ENCODE measurements at places on chromosomes 3 and 15.

DNA sequence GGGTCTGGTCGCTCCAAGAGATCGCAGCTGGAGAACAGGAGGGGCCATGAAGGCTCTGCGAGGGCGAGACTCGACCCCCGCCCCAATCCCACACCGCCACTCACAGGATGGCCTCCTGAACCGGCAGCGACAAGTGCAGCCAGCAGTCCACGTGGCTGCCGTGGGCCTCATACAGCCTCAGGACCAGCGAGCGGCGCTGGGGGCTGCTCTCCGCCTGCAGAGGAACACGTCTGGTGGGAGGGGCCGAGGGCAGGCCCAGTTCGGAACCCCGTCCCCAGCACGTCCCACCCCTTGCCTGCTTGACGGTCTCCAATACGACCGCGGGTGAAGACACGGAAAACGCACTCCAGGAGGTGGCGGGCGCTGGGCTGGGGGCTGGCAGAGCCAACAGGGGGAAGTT, 9.2 kb downstream of the NEIL1 start:
- DNase-seq, result no peak

DNA sequence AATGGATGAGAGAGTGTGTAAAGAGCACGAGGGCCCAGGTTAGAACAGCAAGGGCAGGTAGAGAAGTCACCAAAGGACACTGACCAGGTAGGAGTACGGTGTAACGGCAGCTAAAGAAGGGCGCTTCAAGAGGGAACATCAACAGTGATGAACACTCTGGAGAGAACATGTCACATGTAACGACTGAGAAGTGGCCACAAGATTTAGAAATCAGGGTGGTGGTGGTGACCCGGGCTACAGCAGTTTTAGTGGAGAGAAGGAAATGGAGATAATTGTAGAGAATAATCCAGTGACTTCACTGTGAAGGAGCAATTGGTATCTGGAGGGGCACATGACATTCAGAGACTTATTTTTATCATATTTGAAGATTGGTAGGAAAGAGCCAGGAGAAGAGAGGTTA, 1.2 kb upstream of the C15orf40 start:
- no peak for DNase-seq

- no peak for DNase-seq
Observed at GRCh38 chr3:21484057-21484827, 266.8 kb downstream of the ZNF385D start.

DNA sequence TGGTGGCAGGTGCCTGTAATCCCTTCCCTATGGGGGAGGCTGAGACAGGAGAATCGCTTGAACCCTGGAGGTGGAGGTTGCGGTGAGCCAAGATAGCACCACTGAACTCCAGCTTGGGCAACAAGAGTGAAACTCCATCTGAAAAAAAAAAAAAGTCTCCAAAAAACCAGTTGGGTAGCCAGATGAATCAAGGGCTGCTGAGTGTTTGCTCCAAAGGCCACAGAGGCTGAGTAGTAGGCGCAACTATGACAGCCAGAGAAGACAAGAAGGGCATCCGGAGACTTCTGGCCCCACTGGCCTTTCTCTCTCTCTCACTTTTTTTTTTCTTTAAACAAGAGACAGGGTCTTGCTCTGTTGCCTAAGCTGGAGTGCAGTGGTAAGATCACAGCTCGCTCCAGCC, 131.8 kb downstream of the SMAD6 start:
- DNase-seq, result no peak

- peak; percentile 86 for DNase-seq
Observed at GRCh38 chr3:150787741-150788370, 24.9 kb upstream of the SIAH2 start.

DNA sequence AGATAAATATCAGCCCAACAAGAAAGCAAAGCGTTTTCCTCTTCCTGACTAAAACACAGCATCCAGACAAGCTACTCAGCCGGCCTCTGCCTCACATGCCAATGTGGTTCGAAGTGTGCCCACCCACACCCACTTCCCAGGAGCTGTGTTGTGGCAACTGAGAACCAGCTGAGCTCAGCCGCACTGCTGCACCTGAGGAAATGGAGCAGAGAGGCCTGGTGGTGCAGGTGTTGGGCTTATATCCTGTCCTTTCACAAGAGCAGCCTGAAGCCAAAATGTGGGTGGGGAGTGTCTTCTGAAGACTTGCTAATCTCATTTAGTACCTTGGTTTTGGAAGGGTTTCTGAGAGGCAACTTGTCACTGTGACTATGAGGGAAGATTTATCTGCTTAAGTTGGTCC, 23.0 kb upstream of the RETNLB start:
- peak; percentile 3 for DNase-seq

GRCh38 chr3:22933051-22933840, 269.9 kb upstream of the UBE2E2 start:
- no peak for DNase-seq

- no peak for DNase-seq
Observed at GRCh38 chr15:36841193-36841592, 259.2 kb downstream of the MEIS2 start.

DNA sequence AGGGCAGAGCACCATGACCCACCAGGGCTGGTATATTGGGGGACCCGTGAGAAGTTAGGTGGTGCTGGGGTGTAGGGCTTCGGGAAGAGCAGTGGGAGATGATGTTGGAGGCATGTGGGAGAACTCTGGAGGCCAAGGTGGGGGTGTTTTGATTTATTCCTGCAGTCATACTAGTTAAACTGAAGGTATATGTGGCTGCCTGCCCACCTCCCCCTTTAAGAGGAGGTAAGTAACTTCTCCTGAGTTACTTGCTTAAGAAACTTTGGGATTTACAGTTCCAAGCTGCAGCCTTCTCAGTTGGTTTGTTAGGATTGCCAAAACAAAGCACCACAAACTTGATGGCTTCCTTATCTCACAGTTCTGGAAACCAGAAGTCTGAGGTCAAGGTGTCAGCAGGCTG, 73.1 kb upstream of the AGBL1 start:
- no peak for DNase-seq

DNA sequence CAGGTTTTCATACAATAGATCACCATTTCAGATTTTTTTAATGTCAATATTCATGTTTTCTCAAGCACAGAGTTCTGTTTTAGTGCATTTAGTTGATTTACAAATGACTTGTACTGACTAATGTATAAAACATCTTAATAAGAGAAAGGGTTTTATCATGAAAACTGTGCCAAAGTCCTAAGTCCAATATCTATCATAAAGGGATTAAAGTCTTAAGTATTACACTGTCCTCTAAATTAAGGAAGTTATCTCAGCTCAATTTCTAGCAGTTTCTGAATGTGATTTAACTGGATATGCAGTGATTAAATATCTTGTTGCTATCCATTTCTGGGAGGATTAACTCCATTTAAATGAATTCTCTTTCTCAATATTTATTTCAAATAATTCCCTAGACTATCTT, 381.1 kb upstream of the CNTN4 start:
- no peak for DNase-seq
